ENCODE measurements at places on chromosomes 11 and 22.

GRCh38 chr22:31272522-31273446 is 19.5 kb downstream of the PIK3IP1 start:
- no peak for DNase-seq

DNA sequence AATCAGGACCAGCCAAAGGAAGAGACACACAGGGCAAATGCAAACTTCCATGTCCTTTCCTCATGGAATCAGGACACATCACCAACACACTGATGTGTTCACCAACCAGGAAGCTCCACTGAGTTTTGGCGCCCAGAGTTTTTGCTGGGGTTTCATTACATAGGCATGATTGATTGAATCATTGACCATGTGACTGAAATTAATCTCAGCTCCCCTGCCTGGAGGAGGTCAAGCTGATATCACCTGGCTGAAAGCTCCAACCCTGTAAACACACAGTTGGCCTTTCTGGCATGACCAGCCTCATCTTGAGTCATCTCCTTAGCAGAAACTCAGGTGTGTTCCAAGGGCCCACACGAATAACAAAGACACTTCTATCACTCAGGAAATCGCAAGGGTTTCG is 133.2 kb downstream of the TRIM29 start:
- DNase-seq: no peak

DNA sequence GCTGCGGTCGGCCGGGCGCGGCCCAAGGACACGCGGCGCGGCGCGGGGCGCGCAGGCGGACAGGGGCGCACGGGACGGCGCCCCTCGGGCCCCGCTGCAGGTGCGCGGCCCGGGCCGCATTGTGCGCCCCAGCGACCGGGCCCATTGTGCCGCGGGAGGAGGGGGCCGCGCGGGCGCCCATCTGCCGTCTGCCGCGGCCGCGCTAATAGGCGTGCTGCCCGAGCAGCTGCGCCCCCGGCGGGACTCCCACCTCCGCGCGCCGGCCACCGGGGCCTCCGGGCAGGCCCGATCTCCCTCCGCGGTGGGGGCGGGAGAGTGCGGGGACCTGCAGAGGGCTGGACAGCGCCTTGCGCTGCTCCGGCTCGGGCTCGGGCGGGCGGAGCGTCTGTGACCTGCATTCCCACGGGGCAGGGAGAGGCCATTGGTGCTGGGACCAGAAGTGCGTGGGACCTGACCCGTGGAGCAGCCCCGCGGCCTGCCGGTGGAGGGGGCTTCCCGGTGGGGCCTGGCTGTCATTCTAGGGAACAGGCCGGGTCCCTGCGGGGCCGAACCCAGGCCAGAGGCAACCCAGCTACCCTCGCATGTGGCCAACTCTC is 933 bp downstream of the BRSK2 start:
- DNase-seq: no peak

- DNase-seq: no peak
These were observed 11.9 kb upstream of the NARS2 start for GRCh38 chr11:78586452-78587046.

DNA sequence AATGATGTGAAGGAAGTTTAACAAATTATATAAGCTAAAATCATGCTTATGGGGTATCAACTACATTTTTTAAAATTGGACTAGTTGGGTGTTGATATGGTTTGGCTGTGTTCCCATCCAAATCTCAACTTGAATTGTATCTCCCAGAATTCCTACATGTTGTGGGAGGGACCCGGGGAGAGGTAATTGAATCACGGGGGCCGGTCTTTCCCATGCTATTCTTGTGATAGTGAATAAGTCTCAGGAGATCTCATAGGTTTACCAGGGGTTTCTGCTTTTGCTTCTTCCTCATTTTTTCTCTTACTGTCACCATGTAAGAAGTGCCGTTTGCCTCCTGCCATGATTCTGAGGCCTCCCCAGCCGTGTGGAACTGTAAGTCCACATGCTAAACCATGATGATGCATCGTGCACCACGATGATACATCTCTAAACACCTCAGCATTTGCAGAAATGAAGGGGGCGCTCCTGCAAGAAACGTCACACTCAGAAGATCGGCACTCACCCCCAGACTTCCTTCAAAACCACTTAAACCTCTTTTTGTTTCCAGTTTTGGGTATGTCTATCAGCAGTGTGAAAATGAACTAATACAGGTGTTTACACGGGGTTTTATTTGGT is 340.0 kb downstream of the SHANK2 start:
- DNase-seq: no peak

DNA sequence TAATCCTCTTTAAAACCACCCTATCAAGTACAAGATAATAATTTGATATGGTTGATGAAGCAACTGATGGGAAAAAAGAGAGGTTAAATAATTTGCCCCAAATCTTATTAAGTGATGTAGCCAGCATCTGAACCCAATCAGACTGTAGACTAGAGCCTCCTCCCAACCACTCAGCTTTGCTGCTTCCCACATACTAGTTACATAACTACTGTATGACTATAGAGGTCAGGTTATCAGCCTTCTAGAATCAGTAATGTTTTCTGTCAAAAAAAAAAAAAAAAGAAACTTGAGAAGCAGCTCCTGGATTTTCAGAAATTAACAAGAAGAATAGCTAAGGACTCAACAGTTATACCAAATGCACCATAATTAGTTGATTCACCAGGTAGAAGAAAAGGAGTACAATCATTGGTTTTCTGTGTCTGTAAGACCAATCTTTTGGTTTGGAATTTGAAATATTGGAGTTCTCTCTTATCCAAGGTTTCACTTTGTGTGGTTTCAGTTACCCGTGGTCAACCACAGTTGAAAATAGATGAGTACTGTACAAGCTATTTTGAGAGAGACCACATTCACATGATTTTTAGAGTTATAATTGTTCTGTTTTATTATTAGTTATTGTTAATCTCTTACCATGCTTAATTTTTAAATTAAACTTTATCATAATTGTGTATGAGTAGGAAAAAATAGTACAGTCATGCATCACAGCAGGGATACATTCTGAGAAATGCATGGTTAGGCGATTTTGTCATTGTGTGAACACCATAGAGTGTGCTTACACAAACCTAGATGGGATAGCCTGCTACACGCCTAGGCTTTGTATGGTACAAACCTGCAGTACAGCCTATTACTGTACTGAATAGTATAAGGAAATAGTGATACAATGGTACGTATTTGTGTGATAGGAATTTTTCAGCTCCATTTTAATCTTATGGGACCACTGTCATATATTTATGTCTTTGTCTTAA is 72.2 kb downstream of the PDHX start:
- DNase-seq: no peak

- no peak for DNase-seq
These were observed 5.8 kb upstream of the SLC43A3 start for GRCh38 chr11:57432714-57433163.

GRCh38 chr11:129637983-129638776 is 177.5 kb upstream of the TMEM45B start:
- DNase-seq: no peak

- no peak for DNase-seq
These were observed 26.3 kb downstream of the APLNR start for GRCh38 chr11:57210781-57211180.
